ENCODE measurements at places on chromosomes 16 and 17. TPM values are rescaled to one million over a fixed set of nuclear protein-coding genes. Genes with fewer than 3 reads are reported as not detected.
A peak's percentile ranks its signal among the peaks of the same experiment; 100 is the strongest.

- DNase-seq, result no peak
These were observed 7.1 kb upstream of the CDH15 start for GRCh38 chr16:89164436-89164835.

DNA sequence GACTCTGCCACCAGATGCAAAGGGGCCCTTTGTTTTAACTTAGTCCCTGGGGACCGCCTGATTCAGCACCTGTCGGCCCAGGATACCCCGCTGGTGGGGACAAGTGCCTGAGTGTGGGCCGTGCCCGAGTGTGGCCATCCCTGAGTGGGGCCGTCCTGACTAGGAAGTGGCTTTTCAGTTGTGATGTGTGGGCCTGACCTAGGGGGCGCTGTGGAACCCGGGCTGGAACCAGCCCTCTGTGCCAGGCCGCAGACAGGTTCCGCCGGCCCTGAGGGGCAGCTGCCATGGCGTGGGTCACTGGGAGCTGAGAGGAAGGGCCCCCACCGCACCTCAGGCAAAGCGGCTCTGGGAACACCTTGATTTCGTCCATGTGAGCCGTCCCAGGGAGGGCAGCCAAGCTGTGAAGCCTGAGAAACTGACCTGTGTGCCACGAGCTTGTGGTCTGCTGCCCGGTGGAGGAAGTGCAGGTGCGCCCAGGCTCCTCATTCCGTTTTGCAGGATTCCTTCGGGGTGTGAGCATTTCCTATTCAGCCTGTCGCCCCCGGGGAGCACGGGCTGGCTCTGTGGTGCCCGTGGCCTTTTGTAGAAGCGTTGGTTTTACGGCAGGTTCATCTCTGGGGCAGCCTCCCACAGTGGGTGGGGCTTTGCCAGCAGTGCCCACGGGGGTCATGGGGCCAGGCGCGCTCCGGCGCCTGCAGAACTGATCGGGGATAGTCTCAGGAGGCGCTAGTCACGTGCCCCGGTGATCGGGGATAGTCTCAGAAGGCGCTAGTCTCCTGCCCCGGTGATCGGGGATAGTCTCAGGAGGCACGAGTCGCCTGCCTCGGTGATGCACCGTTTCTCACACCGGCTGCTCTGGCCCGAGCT is 5.3 kb downstream of the RPL13 start:
- DNase-seq, result peak; percentile 43

Gene RHBDL3
- not detected for total RNA-seq

Gene HBM
- not detected for total RNA-seq

- DNase-seq, result no peak
These were observed 33.1 kb upstream of the RPTOR start for GRCh38 chr17:80511222-80512180.
